Hippocampal formation (tissue), 2 donors: ENCODE measurements at places on chromosomes 6 and 20.

- DNase-seq = peak; percentile 29
Measured at GRCh38 chr6:55069132-55069781, 105.1 kb upstream of the HCRTR2 start.

- DNase-seq = no peak
Measured at GRCh38 chr6:3912361-3913076, 63.3 kb downstream of the FAM50B start.

DNA sequence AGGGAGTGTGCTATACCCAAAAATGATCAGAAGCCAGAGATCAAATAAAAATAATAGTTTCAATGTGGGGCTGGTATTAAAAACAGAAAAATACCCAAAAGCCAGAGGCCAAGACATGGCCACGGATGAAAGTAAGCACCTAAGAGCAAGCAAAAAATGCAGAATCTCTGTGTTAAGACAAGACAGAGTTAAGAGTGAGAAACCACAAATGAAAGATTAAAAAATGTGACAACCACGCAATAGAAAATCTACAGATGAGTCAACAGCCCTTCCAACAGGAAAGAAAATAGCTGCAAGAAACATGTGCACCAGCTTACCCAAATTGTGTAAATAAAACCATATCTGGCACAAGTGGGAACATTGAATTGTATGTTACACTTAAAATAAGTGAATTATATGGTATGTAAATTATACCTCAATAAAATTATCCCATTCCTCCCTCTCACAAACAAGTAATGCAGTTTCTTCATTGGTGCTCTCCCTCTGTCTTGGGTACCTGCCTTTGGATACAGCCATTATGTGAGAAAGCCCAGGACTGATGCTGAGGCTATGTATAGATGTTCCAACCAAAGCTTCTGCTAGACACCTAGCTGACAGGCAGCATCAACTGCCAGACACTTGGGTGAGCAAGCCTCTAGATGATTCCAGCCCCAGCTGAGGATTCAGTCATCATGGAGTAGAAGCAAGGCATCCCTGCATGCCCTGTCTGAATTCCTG is 55.3 kb upstream of the UFL1 start:
- no peak for DNase-seq

DNA sequence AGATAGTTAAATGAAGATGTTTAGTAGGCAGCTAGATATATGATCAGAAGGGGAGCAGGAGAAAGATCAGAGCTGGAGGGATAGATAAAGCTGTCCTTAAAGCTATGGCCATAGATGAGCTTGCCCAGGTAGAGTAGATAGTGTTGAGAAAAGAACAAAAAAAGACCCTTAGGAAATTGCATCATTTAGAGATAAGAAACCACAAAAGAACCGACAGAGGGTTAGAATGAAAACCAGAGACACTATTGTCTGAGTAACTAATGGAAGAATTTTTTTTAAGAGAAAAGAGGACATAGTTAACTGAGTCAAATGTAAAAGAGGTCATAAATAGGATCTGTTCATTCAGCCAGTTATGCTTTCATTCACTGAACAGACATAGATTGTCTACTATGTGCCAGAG is 101.8 kb downstream of the TNFAIP3 start:
- DNase-seq = no peak

DNA sequence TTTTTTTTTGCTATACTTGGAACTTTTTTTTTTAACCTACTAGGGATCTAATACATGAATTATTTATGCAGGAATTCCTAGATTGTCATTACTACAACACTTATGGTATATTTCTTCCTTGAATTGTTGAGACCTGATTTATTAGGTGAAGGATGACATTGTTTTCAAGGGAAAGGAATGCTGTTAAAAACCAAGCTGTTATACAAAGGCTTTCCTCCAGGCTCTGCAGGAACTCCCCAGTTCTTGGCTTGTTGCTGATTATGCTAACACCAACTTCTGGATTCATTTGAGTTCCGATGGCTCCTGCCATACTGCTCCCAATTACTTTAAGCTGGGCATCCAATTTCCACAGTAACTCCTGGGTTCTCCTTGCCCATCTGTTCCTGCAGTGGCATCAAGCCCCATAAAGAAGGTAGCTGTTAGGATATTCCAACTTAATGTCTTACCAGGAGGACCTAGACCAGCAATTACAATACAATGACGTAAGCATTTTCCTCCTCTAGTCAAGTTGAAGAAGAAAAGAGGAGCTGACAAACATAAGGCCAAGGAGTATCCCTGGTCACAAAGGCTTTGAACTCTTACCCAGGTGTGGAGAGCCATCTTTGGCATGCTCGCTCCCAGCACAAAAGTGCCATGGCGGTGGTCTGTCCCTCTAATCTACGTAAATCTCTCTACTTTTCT is 215.9 kb upstream of the AGPAT4 start:
- no peak for DNase-seq

GRCh38 chr6:52152711-52153160 is 33.4 kb upstream of the IL17A start:
- no peak for DNase-seq

DNA sequence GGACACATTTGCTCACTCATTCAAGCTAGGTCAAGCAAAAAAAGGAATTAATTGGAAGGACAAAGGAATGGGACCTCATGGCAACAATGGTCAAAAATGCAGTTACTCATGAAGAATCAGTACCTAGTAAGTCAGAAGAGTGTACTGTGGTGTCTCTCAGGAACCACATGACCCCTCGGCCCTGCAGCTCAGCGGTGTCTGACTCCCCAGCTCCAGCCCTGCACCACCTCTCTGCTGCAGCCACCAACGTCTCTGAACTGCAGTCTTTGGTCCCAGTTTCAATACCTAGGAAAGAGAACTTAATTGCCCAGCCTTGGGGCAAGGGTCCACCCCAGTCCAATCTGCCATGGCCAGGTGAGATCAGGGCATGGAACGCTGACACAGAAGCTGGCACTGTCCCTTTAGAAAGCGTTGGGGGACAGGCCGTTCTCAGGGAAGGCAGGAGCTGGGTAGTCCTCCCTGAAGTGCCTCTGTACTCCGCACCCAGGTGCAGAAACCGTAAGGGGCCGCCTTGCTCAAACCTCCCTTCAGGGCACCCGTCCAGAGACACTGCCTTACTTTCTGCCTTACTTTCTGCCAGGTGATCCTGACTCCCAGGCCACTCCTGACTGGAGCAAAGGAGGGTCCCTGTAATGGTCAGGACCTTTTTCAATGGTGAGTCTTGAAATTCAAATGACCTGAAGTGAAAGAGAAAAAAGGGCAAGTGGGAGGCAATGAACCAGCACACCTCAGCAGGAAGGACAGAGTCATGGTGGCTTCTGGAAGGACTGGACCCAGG is 13.2 kb upstream of the NELFCD start:
- DNase-seq = no peak

DNA sequence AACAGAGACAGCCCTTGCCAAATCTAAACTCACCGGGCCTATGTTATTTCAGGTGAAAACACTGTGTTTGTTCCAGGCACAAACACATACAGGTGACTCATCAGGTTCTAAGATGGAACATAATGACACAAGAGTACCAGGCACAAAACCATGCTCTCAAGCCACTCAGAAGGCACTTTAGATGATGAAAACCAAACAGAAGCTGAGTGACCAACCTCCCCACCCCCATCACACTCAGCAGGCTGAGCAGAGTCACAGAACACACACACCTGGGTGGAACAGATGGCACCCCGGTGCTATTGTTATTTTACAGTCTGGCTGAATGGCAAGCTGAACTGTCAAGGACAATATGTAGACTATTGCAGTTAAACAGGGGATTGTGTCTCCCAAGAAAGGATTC is 20.6 kb upstream of the NKX2-2 start:
- DNase-seq = no peak

GRCh38 chr6:120608826-120609225 is 725.5 kb downstream of the TBC1D32 start:
- no peak for DNase-seq

- DNase-seq = peak; percentile 88
Measured at GRCh38 chr20:33465481-33466302, 22.1 kb upstream of the SNTA1 start.

DNA sequence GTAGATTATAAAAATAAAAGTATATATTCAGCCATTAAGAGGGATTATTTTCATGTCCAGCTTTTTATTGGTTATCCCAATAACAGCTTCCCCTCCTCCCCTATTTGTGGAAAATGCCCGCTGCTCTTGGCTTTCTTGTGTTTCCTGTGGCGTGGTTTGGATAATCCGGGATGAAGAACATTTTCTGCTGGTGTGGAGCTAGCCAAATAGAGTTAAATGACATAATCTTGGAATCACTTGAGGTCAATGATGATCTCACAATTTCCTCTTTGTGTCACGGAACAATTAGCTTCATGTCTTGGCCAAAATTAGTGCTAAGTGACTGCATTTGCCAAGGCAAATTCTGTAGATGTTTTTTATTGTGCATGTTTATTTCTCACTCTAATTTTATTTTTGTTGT is 394.0 kb downstream of the LAMA2 start:
- peak; percentile 73 for DNase-seq

DNA sequence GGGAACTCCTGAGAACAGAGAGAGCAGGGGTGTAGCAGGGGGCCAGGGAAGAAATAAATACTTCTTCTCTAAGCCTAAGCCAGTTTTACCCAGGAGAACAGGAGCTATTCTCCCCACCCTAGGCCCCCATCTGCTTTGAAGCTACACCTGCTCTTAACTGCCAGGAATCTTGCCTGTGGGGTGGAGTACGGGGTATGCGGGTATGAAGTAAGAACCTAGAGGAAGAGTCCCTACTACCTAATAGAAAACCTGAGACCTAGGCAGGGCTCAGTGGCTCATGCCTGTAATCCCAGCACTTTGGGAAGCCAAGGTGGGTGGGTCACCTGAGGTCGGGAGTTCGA is 1.5 kb downstream of the SLC29A1 start:
- DNase-seq = no peak

- no peak for DNase-seq
Measured at GRCh38 chr20:51419646-51420045, 122.9 kb downstream of the NFATC2 start.

DNA sequence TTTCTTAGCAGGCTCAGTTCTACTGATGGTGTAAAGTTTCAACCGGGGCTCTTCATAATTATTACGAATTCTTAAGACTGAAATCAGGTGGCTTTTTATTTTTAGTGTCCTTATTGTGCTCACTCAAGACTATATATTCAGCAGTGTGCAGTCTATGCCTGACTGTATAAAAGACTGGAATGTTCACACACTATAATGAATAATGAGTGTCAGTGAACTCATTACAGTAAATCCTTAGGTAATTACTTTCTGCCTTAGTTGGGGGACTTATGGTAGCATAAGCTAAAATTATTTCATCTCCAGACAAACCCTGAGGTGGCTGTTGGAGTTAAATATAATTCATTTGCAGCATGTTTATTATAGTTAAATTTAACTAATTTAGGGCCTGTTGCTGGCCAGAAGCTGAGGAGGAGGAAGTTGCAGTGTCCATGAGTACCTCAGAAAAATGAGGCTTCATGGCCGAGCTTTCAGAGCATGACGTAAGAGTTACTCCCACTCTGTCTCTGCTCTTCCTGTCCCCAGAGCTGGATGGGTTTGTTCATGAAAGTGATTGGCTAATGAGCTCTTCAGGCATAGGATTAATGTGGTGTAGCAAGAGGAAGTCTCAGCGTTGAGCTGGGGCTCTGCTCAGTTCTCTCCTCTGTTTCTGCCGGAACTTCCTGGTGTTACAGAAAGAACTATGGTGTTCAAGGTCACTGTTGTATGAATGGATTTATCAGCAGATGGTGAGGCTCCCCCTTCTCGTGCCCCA is 335.7 kb downstream of the NRN1 start:
- peak; percentile 17 for DNase-seq

GRCh38 chr20:63043348-63044203 is 36.8 kb upstream of the BHLHE23 start:
- no peak for DNase-seq

- DNase-seq = no peak
Measured at GRCh38 chr6:132960720-132961119, 146.4 kb downstream of the RPS12 start.

GRCh38 chr6:91476000-91476399 is 889.1 kb upstream of the MAP3K7 start:
- DNase-seq = no peak

DNA sequence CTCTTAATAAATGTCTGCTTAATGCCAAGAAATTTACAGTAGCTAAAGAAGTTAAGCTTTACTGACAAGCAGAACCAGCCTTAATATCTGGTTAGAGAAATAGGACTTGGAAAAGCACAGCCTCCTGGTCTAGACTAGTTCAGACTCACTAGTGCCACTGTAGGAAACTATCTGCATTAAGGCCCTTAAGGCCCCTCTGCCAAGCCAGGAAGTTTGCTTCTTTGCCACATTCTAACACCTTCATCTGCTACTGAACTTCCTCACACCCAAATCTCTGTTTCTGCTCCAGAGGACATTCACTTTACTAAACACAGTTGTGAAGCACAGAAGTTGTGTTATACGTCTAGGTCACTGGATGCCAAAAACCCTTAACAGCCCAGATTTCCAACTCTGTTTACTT is 302.8 kb downstream of the BTBD9 start:
- no peak for DNase-seq

GRCh38 chr6:119426619-119427018 is 77.1 kb upstream of the MAN1A1 start:
- no peak for DNase-seq

GRCh38 chr6:105282631-105283585 is 103.1 kb upstream of the POPDC3 start:
- no peak for DNase-seq

DNA sequence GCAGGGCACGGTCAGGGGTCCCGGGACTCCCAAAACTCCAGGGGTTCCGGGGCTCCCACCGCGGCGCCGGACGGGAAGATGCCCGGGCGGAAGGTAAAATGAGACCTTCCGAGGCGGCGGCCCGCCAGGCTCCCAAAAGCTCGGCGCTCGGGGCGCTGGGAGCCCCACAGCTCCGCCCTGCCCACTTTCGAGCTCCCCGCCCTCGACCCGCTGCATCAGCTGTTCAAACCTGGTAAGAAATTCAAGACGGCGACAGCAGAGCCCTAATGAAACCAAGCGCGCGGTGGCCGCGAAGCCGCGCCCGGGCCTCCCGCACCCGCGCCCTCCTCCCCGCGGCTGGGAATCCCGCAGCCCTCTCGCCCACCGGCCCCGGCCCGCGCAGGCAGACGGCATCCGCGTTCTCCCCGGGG is 369 bp downstream of the SLC4A11 start:
- no peak for DNase-seq

GRCh38 chr6:41672816-41673703 is 34.8 kb downstream of the MDFI start:
- no peak for DNase-seq

GRCh38 chr6:131368198-131368911 is 204.7 kb upstream of the ARG1 start:
- peak; percentile 56 for DNase-seq
